ENCODE measurements at places on chromosomes 2 and 18.

DNA sequence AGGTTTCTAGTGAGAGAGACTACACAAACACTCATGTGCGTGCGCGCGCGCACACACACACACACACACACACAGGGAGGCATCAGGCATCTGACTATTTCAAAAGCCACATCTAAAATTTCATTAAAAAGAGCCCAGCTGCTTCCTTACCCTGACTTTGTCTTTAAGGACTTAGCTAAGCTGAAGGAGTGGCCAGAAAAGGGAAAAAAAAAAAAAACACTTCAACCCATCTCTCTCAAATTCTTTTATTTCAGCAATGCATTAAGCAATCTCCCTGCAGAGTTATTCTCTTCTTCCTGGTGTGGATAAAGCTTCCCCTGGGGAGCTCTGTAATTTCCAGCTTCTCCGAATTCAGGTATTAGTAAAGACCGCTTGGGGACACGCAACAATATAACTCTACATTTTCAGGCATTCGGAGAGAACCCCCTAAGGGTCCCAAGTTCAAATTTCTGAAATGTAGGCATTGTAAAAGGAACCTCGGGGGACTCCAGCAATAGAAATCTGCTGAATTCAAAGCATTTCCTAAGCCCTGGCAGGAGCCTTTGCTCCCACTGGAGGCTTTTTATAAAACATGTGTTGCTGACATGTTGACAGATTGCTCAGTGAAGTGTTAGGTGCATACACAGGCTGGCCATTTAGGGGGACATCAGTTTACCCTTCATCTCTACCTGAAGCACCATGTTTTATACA is 67.0 kb downstream of the ZNF521 start:
- DNase-seq = no peak

- no peak for DNase-seq
These were observed 137.4 kb upstream of the RBMS1 start for GRCh38 chr2:160630801-160631590.

DNA sequence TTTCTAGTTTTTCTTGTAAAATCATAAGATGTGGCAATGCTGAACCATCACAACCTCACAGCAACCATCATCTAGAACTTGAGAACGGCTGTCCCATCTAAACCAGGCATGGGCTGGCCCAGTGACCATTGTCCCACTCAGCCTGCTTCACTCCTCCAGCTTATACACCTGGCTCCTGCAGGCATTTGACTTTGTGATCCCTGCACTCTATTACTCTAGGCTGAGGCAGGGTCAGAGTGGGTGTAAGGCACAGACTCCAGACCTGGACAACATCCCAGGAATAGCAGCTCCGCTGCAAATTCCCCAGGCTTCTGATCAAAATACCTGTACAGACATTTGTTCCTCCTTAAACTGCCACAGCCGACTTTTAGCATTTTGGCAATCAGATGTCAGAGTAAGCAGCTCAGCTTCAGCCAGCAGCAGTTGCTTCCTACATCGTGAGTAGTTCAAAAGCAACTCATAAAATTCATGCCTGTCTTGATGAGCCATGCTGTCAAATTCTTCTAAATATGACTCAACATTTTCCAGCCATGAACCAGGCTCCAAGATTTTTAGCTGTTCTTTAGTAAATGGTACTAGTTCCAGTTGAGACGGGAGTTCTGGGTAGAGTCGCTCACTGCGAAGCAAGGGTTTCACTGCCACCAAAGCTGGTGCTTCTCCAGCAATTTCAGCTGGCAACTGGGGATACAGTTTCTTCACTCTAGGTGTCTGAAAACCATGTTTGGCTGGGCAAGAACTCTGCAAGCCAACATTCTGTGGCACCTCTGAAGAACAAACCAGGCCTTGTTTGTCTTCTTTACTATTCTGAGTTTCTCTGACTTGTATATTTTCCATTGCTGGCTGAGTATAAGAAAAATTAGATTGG is 12.8 kb downstream of the EPG5 start:
- no peak for DNase-seq

- no peak for DNase-seq
These were observed 917.6 kb upstream of the ACVR2A start for GRCh38 chr2:146927080-146927711.

GRCh38 chr2:236857246-236857645 is 228.4 kb upstream of the COPS8 start:
- no peak for DNase-seq

- DNase-seq = no peak
These were observed 239.5 kb downstream of the MYCN start for GRCh38 chr2:16179701-16180416.

- no peak for DNase-seq
These were observed 226.5 kb downstream of the ANAPC1 start for GRCh38 chr2:111657351-111657975.

DNA sequence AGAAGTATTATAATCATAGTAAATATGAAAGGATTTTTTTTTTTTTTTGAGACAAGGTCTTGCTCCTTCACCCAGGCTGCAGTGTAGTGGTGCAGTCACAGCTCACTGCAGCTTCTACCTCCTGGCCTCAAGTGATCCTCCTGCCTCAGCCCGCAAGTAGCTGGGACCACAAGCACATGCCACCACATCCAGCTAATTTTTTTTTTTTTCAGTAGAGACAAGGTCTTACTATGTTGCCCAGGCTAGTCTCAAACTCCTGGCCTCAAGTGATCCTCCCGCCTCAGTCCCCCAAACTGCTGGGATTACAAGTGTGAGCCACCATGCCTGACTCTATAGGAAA is 301.6 kb upstream of the STON1 start:
- DNase-seq = no peak

- no peak for DNase-seq
These were observed 262.4 kb downstream of the SS18 start for GRCh38 chr18:25827961-25828561.

- DNase-seq = no peak
These were observed 189.4 kb downstream of the MSH2 start for GRCh38 chr2:47592381-47592780.

DNA sequence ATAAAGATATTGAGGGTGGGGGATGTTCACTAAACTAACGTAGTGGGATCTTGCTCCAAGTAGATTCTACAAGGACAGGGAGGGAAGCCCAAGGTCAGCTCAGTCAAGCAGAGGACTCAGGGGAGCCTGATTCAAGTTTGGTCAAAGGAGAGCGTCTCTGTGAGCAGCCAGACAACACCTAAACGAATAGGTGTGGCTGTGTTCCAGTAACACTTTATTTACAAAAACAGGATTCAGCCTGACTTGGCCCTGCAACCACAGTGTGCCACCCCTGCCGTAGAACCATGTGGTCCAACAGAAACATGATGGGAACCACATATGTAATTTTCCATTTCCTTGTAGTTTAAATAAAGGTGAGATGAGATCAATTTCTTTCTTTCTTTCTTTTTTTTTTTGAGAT is 18.1 kb upstream of the FZD5 start:
- no peak for DNase-seq

DNA sequence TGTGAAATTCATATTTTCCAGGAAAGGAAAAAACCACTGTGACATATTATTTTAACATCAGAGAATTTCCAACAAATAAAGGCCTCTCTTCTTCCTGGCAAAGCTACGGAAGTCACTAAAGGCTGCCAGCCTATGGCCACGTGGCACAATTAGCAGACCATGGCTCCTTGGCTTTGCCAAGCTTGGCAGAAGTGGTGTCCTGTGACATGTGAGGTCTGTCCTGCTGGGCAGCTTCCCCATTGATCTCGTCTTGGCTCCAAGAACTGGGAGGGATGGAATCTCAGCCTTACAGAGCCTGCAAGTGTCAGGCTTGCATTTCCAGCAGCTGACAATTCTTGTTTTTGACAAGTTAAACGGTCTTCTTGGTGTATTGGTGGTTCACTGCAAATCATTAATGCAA is 226.9 kb upstream of the THSD7B start:
- no peak for DNase-seq

GRCh38 chr18:79754831-79755351 is 42.8 kb upstream of the KCNG2 start:
- no peak for DNase-seq

DNA sequence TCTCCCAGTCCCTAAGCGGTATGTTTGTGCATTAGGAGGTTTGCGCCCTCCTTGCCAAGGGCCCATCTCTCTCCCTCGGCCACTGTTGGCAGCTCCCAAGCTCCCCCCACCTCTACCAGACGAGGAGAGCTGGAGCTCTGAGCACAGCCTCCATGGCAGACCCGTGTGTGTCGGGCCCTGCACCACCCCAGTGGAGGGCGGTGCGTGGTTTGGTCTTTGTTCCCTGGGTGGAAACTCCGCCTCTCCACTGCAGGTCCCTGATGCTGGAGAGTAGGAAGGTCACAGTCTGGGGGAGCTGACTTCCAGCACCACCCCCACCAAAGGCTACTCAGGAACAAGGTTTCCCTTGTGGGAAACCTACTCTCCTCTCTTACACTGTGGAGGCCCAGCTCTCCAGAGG is 162.6 kb upstream of the FHL2 start:
- DNase-seq = no peak

DNA sequence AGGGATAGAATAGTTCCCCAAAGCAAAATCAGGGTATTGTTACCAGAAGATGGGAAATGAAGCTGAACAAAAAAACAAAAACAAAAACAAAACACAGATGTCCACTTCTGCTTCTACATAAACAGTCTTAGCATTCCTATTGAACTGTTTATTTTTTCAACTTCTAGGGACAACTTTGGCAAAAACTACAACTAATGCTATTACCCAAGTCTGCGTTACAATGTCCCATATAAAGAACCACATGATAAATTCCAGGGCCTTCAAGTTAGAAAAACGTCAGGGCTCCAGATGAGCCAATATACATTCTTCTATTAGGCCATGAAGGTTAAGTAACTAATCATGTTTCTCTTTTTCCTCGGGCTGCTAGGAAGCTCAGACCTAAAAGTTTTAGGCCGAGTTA is 16.9 kb downstream of the PID1 start:
- DNase-seq = no peak

DNA sequence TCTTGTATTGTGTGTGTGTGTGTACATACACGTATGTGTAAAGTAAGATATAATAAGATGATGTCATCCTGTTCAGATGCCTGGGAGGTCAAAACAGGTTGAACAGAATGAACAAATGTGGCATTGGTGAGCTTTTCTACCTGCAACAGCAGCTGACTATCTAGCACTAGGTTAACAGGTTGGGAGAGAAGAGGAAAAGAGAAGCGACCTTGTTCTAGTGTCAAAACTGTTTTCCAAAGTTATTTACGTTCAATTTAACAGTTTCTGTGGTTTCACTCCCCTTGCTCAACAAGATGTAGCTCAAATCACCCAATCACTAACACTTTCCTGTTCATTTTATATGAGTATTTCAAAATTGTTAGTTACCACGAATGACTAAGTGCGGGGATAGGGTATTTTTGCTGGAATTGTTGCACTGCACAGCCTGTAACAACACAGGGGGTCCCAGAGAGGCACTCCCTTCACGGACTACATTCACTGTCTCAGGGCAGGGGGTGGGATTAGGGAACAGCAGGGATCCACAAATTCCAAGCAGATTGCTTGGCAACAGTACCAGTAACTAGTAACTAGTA is 67.5 kb upstream of the DTNB start:
- no peak for DNase-seq

Data from effector CD8-positive, alpha-beta T cell (primary cell).